ENCODE measurements at places on chromosomes 7 and 10.

DNA sequence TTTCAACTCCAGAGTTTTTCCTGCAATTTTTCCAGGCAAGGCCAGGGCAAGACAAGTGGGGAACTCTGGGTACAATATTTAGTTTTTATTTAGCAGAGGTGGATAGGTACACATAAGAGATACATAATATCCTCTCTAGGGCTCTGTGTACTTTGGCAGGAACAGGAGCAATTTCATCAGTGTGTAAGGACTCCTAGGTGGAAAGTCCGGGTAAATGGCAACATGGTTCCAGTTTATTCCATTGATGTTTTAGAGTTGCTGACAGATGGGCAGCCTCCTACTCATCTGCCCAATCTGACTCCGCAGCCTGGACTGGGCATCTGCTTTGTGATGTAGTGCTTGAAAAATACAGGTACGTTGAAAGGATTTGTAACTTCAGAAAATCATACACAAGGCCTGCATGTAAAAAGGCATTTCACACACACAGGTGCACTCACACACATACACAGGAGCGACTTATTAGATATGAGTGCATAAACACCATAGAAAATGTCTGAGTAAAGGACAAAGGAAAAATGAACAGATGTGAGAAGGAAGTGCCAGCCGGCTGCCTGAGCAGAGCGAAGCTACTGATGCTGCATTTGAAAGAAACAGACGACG is 5.7 kb downstream of the PON1 start:
- no peak for DNase-seq

- no peak for DNase-seq
Measured at GRCh38 chr10:116026315-116026714, 246.7 kb downstream of the GFRA1 start.

DNA sequence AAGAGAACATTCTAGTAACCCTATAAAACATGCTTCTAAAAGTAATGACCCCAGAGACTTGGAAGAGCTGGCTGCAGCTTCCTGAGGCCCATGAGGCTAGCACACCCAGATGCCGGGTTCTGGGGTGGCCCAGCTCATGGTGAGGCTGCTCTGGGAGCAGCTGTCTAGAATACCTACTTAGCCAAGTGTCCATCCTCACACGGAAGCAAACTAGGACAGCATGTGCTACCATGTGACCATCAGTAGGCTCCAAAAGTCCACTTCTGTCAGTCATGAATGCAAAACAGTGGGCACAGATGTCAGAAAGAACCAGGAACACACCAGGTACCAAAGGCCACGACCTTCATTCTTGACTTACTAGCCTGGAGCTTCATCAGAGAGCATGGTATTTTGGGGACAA is 32.4 kb downstream of the CTBP2 start:
- no peak for DNase-seq

GRCh38 chr7:74405899-74406512 is 47.7 kb upstream of the GTF2IRD1 start:
- DNase-seq, result no peak

GRCh38 chr10:34726862-34727261 is 88.2 kb downstream of the PARD3 start:
- DNase-seq, result no peak

DNA sequence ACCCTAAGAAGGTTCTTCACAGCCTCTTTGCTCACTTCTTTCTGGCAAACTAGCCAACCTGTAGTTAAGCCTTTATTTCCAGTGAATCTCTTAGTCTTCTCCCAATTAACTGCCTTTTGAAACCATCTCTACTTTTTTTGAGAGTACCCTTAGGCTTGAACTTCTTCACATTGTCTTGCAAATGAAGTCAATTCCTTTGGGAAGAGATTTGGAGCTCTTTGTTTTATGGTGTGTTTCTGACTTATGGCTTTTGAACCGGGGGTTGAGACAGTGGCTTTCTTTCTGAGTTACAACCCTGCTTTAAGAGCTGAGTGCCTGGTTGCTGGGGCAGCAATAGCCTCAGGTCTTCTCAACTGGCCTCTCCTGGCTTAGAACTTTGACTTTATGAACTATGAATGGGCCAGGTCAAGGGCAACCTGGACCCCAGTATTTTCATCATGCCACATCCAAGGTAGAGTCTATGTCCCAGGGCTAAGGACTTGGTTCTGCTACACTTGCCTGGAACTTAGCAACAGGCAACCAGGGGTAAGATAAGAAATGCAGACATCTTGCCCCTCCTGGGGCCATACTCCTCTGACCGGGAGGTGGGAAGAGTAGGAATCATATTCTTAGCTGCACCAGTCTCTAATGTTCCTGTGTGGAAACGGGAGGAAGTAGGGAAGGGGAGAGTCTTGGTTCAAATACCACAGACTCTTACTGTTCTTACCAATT is 53.0 kb downstream of the SP4 start:
- no peak for DNase-seq

DNA sequence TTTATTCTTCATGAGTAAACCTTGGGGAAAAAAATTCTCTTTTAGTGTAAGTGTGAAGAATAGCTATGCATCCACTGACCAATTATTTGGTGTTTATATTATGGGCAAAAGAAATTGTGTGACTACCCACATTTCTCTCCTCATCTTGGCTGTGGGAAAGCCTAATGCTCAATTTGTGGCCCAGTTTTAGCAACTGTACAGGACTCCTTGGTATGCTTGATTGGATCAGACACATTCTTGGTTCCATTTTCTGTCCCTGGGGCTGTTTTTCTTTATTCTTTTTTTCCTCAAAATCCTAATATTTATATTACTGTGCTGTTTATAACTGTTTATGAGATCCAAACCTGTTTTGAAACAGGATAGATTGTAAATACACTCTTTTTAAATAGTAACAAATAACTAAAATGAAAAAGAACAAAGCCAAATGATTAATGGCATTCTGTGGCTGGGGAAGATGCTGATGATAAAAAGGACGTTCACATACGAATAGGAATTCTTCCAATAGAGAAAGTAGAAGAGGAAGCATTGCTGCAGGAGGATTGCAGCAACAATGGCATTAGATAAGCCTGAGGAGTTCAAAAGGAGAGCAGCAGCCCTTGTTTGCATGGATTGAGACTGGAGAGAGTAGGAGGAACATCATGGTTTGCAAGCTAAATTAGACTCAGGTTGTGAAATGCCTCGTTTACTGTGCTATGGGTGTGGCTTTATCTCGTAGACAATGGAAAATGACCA is 580.5 kb downstream of the INHBA start:
- no peak for DNase-seq

GRCh38 chr10:61325223-61325960 is 127.8 kb downstream of the TMEM26 start:
- no peak for DNase-seq

DNA sequence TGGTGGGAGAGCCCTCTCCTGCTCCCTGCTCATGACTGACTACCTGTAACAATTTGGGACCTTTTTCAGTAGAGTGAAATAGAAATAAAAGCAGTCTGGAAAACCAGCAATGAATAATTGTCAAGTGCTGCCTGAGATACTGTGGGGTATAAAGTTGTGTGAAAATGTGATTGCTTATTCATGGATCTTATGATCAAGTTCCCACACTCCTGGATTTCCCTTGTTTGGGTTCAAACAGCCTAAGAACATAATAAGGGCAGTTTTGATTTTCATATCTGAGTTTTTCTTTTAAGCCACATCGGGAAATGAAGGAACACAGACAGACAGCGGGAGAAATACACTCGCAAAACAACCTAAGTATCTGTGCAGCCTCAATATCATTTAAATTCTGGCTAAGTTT is 52.9 kb downstream of the CALD1 start:
- no peak for DNase-seq

DNA sequence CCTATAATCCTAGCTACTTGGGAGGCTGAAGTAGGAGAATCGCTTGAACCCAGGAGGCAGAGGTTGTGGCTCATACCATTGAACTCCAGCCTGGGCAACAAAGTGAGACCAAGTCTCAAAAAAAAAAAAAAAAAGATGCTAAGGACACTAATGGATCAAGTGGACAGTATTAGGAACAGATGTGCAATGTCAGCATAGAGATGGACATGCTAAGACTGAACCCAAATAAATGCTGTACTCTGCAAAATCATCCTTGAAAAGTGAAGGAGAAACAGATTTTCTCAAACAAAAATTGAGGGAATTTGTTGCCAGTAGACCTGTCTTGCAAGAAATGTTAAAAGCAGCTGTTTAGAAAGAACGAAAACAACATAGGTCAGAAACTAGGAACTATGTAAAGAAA is 194.5 kb downstream of the USP6NL start:
- no peak for DNase-seq

DNA sequence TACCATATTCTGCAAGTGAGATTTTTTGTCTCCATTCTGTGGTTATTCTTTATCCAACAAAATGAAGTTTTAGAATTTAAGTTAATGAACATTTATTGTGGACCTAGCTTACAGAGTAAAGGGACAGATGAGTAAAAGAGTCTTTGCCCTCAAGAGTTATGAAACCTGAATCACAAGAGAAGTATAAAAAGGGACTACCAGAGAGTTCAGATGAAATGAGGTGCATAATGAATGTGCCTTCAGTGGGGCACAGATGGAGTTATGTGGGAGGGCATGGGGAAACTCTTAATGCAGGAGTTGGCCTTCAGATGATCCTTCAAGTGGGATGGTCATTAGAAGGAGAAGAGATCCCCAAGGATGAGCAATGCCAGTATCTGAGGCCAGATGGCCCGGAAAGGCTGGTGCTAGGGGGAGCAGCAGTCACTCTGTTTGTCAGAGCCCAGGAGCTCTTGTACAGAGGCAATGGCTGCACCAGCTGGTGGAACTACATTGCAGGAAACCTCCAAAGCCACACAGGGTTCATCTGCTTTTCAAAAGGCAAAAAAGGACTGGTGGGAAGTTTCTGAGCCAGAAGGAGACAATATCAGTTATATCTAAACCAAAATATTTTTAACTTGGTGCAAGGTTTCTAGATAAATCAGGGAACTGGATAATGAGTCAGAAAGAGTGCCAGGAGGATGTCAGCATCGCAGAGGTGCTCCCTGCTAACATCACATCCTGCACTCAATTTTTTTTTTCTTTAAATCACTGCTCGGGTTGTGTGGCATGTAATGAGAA is 162.0 kb downstream of the KLF6 start:
- DNase-seq, result no peak

DNA sequence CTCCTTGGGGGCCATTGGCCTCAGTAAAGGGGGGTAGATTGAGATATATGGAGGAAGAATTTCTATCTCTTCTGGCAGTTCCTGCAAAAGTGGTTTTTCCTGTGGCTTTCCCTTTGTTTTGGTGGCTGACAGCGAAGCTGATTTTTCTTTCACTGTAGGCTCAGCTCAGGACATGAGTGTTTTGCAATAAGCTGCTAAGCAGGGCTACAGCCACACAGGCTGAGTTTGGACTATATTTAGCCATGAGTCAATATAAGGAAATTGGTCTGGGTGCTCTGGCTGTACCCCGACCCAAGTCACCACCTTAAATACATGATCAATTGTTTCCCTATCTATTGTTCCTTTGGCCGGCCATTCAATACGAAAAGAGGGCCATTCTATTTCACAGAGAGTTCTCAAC is 212.7 kb upstream of the KCND2 start:
- DNase-seq, result no peak

GRCh38 chr7:151343516-151343915 is 1.9 kb downstream of the NUB1 start:
- no peak for DNase-seq

GRCh38 chr7:133853706-133854276 is 273.3 kb upstream of the LRGUK start:
- DNase-seq, result peak; percentile 54

- no peak for DNase-seq
Measured at GRCh38 chr7:28418311-28418710, 6.0 kb downstream of the CREB5 start.

- no peak for DNase-seq
Measured at GRCh38 chr7:229184-229964, 37.0 kb downstream of the FAM20C start.

- DNase-seq, result peak; percentile 56
Measured at GRCh38 chr7:46352004-46352954, 431.2 kb upstream of the IGFBP3 start.

DNA sequence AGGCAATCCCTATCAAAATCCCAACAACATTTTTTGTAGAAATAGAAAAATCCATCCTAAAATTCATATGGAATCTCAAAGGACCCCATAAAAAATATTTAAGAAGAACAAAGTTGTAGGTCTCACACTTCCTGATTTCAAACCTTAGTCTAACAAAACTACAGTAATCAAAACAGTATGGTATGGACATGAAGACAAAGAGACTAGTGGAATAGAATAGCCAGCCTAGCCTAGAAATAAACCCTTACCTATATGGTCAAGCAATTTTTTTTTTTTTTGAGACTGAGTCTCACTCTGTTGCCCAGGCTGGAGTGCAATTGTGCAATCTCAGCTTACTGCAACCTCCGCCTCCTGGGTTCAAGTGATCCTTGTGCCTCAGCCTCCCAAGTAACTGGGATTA is 3.6 kb upstream of the TMEM120A start:
- DNase-seq, result no peak

GRCh38 chr10:119368991-119369869 is 161.9 kb downstream of the GRK5 start:
- DNase-seq, result no peak

- DNase-seq, result no peak
Measured at GRCh38 chr10:28177944-28178637, 124.8 kb downstream of the MPP7 start.

DNA sequence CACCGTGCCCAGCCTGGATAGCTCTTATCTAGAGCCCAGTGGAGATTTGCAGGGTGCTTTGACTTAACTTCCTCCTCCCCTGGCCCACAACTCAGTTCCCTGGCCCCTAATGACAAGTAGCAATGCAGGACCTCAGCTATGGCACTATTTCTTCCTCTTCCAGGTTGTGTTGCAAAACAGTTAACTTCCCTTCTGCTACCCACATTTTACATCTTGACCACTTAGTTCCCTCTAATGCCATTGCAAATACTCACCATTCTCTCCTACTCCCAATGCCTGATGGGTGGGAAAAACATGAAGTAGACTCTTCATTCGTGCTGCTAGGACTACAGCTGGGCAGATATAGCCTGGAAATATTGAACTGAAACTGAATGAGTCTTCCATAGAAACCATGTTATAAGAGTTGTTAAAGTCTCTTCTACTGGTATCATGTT is 39.1 kb upstream of the FGL2 start:
- no peak for DNase-seq

- DNase-seq, result no peak
Measured at GRCh38 chr7:151806204-151806603, 70.7 kb downstream of the PRKAG2 start.

GRCh38 chr7:155508376-155509358 is 37.7 kb downstream of the CNPY1 start:
- no peak for DNase-seq

GRCh38 chr10:113084031-113084430 is 134.0 kb downstream of the TCF7L2 start:
- DNase-seq, result no peak
